Heart right ventricle (tissue), 16 donors: ENCODE measurements at places on chromosomes 7 and 10. TPM values are rescaled to one million over a fixed set of nuclear protein-coding genes. Genes with fewer than 3 reads are reported as not detected.

IKZF5 gene
- total RNA-seq: 11.0 TPM

HACD1 gene
- total RNA-seq: 168 TPM

TDRD1 gene
- 5.3 TPM for total RNA-seq

ATXN7L1 gene
- 5.7 TPM for total RNA-seq

CAV1 gene
- total RNA-seq: 195 TPM

PRKG1 gene
- 31.1 TPM for total RNA-seq

GRCh38 chr10:102118867-102119266 is 1.3 kb downstream of the LDB1 start:
- H3K27ac ChIP-seq: peak overlapping the region; percentile 99
- H3K4me1 ChIP-seq: peaks cover 69% of the 10 kb centered on the region
- peak; percentile 23 for DNase-seq
- no peaks in the 10 kb centered on the region for H3K36me3 ChIP-seq
- H3K4me3 ChIP-seq: peak overlapping the region; percentile 67

- no peak for DNase-seq
- no peak overlapping the region for H3K27ac ChIP-seq
- H3K4me1 ChIP-seq: no peaks in the 10 kb centered on the region
- H3K36me3 ChIP-seq: no peaks in the 10 kb centered on the region
Measured at GRCh38 chr10:117621795-117622420, 79.4 kb downstream of the EMX2 start.

DNA sequence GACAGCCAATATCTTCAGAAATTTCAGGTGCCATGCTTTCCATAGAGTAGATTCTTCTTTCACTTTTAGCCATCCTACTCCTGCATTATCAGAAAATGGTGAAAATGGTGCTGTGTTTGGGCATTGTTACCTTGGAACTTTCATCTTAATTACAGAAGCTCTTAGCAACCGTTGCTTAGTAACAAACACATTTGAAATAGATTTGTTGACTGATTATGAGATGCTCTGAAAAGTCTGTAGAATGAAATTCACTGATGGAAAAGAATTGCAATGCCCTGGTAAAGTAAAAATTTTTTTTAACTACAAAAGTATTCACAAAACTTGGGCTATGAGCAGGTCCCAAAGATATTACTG is 249.3 kb upstream of the NEBL start:
- H3K4me1 ChIP-seq: no peaks in the 10 kb centered on the region
- H3K36me3 ChIP-seq: no peaks in the 10 kb centered on the region
- no peak overlapping the region for H3K27ac ChIP-seq
- no peaks in the 10 kb centered on the region for H3K27me3 ChIP-seq
- no peak for DNase-seq

GRCh38 chr10:13658264-13658663 is 71.5 kb downstream of the PRPF18 start:
- no peaks in the 10 kb centered on the region for H3K27me3 ChIP-seq
- H3K4me1 ChIP-seq: peaks cover 22% of the 10 kb centered on the region
- no peak overlapping the region for H3K4me3 ChIP-seq

- H3K4me1 ChIP-seq: peaks cover 77% of the 10 kb centered on the region
- H3K4me3 ChIP-seq: no peak overlapping the region
- no peaks in the 10 kb centered on the region for H3K27me3 ChIP-seq
- H3K36me3 ChIP-seq: peaks cover 9% of the 10 kb centered on the region
- no peak for DNase-seq
Measured at GRCh38 chr7:26188957-26189541, 11.5 kb downstream of the HNRNPA2B1 start.

GRCh38 chr10:78802866-78803265 is 265.9 kb upstream of the ZMIZ1 start:
- DNase-seq: peak; percentile 71
- peak overlapping the region; percentile 75 for H3K27ac ChIP-seq
- H3K4me3 ChIP-seq: no peak overlapping the region
- no peaks in the 10 kb centered on the region for H3K27me3 ChIP-seq

- DNase-seq: no peak
- H3K36me3 ChIP-seq: no peaks in the 10 kb centered on the region
- H3K27ac ChIP-seq: peak overlapping the region; percentile 98
- peaks cover 5% of the 10 kb centered on the region for H3K4me1 ChIP-seq
Measured at GRCh38 chr7:140923358-140924006, 1.2 kb downstream of the BRAF start.

DNA sequence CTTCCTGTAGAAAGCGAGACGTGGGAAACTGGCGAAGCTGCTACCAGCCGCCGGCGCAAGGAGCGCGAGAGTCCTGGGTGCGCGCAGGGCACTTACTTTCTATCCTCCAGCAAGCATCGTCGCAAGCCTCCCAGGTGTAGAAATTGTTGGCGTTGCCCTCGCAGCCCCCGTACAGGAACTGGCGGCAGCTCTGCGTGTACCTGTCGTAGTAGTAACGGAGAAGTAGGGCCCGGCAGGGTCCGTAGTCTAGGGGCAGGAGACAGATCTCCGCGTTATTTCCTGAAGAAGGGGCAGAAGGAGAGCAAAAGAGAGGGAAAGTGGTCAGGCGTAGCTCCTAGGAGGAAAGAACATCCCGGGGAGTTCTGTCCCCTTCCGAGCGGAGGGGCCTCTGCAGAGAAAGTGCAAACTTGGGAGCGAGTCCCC is 501 bp downstream of the TFPI2 start:
- H3K36me3 ChIP-seq: no peaks in the 10 kb centered on the region
- peaks cover 12% of the 10 kb centered on the region for H3K4me1 ChIP-seq
- H3K27ac ChIP-seq: peak overlapping the region; percentile 48
- no peak for DNase-seq
- H3K4me3 ChIP-seq: peak overlapping the region; percentile 61
- peaks cover 33% of the 10 kb centered on the region for H3K27me3 ChIP-seq

GRCh38 chr10:20601941-20602461 is 295.1 kb downstream of the NEBL start:
- DNase-seq: no peak
- no peak overlapping the region for H3K4me3 ChIP-seq
- H3K27me3 ChIP-seq: no peaks in the 10 kb centered on the region
- peaks cover 18% of the 10 kb centered on the region for H3K4me1 ChIP-seq

DNA sequence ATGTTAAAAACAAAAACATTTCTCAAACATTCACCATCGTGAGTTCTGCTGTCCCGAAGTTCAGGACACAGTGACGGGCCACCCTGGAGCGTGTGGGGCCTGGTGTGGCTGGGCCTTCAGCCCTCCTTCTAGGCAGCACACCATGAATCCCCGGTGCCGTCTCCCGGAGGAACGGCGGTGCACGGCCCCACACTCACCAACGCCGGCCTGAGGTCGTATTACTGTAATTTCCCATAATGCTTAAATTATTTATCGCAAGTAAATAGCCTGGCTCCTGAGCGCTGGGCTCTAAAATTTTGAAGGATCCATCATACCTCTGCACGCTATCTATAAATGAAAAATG is 1.4 kb downstream of the STK32C start:
- no peak overlapping the region for H3K27ac ChIP-seq
- no peak overlapping the region for H3K4me3 ChIP-seq
- DNase-seq: no peak
- peaks cover 18% of the 10 kb centered on the region for H3K4me1 ChIP-seq
- no peaks in the 10 kb centered on the region for H3K36me3 ChIP-seq

GRCh38 chr10:14507176-14507575 is 176.5 kb upstream of the FRMD4A start:
- H3K4me1 ChIP-seq: no peaks in the 10 kb centered on the region
- DNase-seq: no peak
- H3K4me3 ChIP-seq: no peak overlapping the region

- DNase-seq: no peak
- no peak overlapping the region for H3K27ac ChIP-seq
- no peaks in the 10 kb centered on the region for H3K4me1 ChIP-seq
Measured at GRCh38 chr10:23820792-23821191, 381.9 kb downstream of the OTUD1 start.

DNA sequence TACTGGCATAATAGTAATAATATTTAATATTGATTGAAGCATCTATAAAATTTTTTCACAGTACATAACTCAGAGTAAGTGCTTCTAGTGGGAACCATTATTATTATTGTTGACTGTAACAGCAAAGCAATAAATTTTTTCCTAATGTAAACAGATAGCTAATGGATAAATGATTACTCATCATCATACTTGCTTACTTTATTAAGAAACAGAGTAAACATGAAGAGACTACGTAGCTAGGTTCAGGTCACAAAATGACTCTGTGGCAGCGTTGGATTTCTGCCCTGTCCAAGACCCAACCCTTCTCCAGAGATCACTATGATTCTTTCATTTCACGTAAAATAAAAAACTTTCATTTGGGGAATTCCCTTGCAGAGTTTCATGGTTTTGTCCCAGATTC is 8.3 kb upstream of the ABCB5 start:
- no peaks in the 10 kb centered on the region for H3K36me3 ChIP-seq
- H3K27me3 ChIP-seq: peaks cover 10% of the 10 kb centered on the region
- H3K4me1 ChIP-seq: no peaks in the 10 kb centered on the region
- no peak overlapping the region for H3K4me3 ChIP-seq
- H3K27ac ChIP-seq: no peak overlapping the region

DNA sequence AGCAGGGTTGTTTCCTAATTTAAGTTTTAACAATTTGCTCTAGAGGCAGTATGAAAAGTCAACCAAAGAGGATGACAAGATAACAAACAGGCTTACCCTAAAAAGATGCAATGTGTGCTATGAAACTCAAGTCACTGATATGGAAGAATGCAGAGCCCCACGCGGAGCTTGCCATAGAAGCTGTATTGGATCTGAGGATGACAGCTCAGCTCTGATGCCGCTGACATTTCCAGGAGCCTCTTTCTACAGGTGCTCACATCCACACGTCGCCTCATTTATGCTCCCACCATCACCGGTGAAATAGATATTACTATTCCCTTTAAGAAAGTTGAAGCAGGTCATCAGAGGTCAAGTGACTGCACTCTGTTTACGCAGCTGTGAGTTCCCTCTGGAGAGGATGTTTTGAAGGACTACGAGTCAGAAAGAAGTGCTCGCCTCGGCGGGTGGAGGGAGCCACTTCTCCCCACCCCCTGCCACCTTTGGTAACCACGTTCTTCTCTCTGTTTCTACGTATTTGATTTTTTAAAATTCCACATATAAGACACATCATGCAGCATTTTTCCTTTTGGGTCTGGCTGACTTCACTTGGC is 275.4 kb downstream of the GLRX3 start:
- no peak for DNase-seq
- no peak overlapping the region for H3K4me3 ChIP-seq
- H3K27ac ChIP-seq: no peak overlapping the region

GRCh38 chr10:13739183-13739582 is 152.4 kb downstream of the PRPF18 start:
- H3K36me3 ChIP-seq: no peaks in the 10 kb centered on the region
- H3K4me1 ChIP-seq: no peaks in the 10 kb centered on the region
- no peak overlapping the region for H3K4me3 ChIP-seq
- no peaks in the 10 kb centered on the region for H3K27me3 ChIP-seq
- no peak overlapping the region for H3K27ac ChIP-seq

GRCh38 chr7:33578166-33578565 is 327.2 kb upstream of the BMPER start:
- no peaks in the 10 kb centered on the region for H3K27me3 ChIP-seq
- no peak overlapping the region for H3K27ac ChIP-seq
- no peak for DNase-seq
- H3K4me3 ChIP-seq: no peak overlapping the region
- H3K36me3 ChIP-seq: no peaks in the 10 kb centered on the region
